Stimulated activated CD4-positive, alpha-beta T cell treated with anti-CD3 and anti-CD28 coated beads, TNF-alpha, amount 100 ng/mL, for 1 hour (primary cell): ENCODE measurements at places on chromosomes 4 and X.

DNA sequence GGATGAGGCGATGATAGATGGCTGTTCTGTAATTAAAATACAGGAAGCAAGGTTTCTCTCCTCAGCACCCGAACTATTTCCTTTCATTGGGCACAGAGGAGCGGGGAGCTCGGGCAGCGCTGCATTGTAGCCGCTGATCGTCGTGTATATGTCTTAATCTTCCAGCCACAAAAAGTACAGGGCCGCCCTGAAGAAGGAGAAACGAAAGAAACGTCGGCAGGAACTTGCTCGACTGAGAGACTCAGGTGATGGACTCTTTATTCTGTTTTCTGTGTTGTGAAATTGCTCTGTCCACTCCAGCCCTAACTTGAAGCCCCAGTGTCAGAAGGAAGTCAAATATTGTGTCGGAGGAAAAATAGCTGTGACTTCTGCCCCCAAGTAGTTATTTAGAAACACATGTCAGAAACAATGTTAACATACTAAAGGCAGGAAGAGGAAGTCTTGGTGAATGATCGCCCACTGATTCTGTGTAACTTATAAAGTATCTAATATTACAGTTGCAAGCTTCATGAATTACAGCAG is 546 bp downstream of the ZRSR2 start:
- DNase-seq: no peak

DNA sequence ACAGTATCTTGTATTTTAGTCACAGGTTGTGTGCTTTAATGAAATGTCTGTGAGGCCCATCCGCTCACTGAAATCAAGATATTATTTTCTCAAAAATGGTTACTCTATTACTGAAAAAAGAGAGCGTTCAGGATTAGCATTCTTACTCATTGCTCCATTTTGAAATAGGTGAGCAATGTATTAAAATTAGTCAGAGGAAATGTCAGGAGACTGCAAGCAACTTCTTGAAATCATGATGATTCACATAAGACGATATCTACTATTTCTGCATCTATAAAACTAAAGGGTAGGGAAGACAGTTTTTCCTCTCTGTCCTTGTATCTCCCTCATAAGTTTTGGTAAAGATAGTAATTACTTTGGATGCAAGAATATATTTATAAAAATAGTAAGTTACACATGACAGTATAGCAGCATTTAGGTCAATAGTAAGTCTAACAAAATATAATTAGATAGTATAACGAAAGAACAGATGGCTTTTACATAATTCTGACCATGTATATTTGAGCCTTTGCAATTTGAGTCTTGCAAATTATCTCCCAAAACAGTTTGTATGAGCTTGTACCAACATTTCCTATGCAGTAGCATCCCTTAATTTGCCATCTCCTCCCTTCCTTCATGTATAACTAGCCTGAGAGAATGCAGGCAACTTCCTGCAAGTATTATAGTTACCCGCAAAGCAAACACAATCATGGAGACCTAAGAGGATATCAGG is 937.8 kb downstream of the PCDH7 start:
- no peak for DNase-seq

DNA sequence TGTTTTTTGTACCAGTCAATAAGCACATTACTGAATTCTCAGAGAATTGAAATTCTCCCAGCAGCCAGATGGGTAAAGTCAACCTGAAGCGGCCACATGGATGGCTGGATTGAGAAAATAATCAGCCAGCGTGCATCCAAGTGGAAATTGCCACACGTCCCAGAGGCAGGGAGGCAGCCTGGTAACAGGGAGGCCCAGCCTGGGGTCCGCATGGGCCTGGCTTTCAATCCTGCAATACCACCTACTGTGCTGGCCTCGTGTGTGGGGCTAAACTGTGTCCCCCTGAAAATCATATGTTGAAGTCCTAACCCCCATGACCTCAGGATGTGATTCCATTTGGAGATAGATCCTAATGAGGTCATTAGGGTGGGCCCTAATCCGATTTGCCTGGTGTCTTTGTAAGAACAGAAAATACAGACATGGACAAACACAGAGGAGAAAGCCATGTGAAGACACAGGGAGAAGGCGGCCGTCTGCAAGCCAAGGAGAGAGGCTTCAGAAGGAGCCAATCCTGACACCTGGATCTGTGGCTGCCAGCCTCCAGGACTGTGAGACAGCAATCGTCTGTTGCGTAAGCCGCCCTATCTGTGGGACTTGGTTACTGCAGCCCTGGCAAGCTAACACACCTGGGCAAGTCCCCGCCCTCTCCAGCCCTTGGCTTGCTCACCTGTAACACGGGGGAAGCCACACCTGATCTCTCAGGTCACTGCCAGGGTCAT is 90.3 kb downstream of the JAKMIP1 start:
- DNase-seq: no peak

- DNase-seq: no peak
Measured at GRCh38 chr4:41670530-41670929, 78.0 kb downstream of the PHOX2B start.

DNA sequence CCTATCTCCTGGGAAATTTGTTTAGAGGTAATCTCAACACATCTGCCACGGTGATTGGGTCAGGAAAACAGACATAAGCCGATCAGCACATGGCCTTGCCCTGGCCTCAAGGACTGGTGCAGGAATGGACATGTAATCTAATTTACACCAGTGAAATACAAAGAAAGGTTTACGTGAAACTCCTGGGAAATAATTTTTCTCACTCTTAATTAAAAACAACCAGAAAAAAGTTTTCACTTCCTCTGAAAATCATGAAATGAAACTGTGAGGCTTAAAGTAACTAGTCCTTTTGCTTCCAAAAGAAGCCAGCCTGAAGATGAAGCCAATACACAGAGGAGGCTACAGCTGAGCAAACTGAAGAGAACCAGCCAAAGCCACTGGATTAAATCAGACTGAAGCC is 154.1 kb upstream of the FAM241A start:
- no peak for DNase-seq

- DNase-seq: no peak
Measured at GRCh38 chrX:85359051-85359450, 20.4 kb downstream of the POF1B start.
